Heart right ventricle (tissue), 16 donors: ENCODE measurements at places on chromosomes 16 and 17. TPM values are rescaled to one million over a fixed set of nuclear protein-coding genes. Genes with fewer than 3 reads are reported as not detected.

The CTRB2 gene
- total RNA-seq, result 3.5 TPM

The GPR139 gene
- not detected for total RNA-seq

The OTOP3 gene
- total RNA-seq, result not detected

The SLFN12L gene
- 0.35 TPM for total RNA-seq

The TP53TG3C gene
- total RNA-seq, result not detected

The PLK1 gene
- 0.96 TPM for total RNA-seq

The FOXC2 gene
- 1.9 TPM for total RNA-seq

The KCNJ2 gene
- total RNA-seq, result 16.7 TPM

The SERPINF2 gene
- total RNA-seq, result 0.21 TPM

The PRAC1 gene
- total RNA-seq, result not detected

The MGAT5B gene
- not detected for total RNA-seq

The CLEC18A gene
- total RNA-seq, result 0.37 TPM

The ZCCHC14 gene
- total RNA-seq, result 13.1 TPM

The TEX14 gene
- total RNA-seq, result 0.19 TPM

The RAB11FIP4 gene
- total RNA-seq, result 13.9 TPM

The MT3 gene
- total RNA-seq, result 2.9 TPM

The IRX3 gene
- total RNA-seq, result 78.0 TPM

The TMEM92 gene
- not detected for total RNA-seq

The PMFBP1 gene
- not detected for total RNA-seq
